Stimulated activated CD8-positive, alpha-beta memory T cell treated with anti-CD3 and anti-CD28 coated beads, Interleukin-12 subunit alpha, Interleukin-12 subunit beta, amount 100 ng/mL, for 1 hour (primary cell): ENCODE measurements at places on chromosomes 5 and 9.
A peak's percentile ranks its signal among the peaks of the same experiment; 100 is the strongest.

GRCh38 chr5:75707911-75708509, 9.2 kb downstream of the POC5 start:
- no peak for DNase-seq

DNA sequence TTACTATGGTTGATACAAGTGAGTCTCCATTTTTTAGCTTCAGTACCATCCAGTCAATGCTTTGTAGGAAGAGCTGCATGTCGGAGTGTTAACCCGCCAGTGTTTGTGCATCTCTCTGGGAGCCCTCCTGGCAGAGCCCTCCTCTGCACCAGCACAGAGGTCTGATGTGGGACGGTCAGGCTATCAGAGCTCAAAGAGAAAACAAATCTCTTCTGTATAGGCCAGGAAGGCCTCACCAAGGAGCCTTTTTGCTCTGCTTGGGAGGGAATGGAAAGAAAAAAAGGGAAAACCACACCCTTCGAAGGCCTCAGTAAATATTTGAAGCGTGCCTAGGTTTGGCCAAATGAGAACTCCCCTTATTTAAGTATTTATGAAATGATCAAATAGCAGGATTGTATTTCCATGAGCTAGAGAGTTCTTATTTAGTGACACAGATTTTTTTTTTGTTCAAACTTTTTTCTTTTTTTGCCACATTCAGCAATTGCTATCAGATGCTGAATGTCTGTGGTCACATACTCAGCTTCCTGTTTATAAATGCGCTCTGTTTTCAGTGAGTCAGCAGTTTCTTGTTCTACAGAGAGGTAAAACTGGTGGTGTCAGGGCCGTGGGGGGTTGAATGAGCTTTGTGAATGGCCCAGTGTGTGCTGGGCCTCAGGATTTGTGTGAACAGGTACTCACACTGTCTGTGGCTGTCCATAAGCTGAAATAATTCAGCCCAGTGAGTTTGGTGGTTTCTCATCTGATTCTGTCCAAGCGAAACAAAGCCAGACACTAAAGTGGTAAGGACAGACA, 226.6 kb downstream of the SNX18 start:
- DNase-seq, result peak; percentile 24

DNA sequence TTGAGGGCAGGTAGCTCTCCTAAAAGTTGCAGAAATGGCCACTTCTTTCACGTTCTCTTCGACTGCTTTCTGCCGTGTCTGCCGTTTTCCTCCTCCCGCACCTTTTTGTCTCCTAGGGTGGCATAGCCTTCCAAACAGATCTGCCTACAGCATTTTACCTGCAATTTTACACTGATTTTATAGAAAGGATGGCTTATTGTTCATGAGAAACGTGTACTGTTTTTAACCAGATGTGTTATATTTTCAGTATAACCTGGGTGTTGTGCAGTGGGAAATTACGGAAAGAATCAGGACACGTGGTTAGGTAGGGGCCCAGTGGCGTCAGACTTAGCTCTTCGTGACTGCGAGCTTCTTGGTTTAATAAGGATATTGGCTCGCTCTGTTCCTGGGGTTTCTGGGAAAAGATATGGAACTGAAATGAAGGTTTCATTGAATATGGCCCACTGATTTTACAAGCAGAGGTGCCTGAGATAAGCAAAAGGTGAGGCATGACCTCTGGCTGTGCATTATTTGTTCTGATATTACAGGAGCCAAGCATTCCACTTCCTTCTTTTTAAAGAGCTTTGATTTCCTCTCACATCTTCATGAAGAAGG, 43.7 kb upstream of the PRSS3 start:
- DNase-seq, result no peak

DNA sequence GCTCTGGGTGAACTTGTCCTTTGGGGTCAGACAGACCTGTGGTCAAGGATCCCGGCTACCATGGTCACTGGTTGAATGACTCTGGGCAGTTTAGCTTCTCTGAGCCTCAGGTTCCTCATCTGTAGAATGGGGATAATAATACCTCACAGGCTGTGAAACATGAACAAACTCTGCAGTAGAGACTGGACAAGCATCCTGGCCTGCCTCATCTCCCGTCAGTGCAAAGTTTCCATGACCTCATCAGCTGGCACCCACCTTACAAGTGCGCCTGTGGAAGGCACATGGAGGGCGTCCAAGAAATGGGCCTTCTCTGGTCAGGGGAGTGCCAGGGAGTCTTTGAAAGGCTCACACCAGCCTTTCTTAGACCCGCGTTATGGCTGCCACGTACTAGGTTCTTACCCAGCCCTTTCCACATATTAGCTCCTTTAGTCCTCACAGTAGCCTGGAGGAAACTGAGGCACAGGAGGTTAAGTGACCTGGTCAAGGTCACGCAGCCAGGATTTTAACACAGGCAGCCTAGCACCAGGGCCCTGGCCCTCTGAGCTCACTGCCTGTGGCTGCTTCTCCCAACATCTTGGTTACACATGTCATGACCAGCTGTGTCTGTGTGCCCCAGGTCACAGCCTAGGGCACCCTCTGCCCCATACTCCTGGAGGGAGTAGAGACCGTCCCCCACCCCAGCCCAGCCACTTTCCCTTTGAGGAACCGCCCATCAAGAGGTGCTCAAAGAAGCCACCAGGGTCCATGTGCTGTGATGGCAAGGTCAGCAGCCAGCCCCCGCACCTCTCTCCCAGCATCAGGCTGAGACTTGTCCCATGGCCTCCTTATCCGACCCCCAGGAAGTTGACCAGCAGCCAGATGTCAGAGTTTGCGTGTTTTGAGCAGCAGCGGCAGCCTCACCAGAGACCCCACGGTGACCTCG, 39.4 kb upstream of the RPL26L1 start:
- no peak for DNase-seq

- DNase-seq, result no peak
These were observed 141.1 kb downstream of the EFNA5 start for GRCh38 chr5:107529618-107530017.

GRCh38 chr9:89481538-89481915, 16.4 kb downstream of the SEMA4D start:
- no peak for DNase-seq

DNA sequence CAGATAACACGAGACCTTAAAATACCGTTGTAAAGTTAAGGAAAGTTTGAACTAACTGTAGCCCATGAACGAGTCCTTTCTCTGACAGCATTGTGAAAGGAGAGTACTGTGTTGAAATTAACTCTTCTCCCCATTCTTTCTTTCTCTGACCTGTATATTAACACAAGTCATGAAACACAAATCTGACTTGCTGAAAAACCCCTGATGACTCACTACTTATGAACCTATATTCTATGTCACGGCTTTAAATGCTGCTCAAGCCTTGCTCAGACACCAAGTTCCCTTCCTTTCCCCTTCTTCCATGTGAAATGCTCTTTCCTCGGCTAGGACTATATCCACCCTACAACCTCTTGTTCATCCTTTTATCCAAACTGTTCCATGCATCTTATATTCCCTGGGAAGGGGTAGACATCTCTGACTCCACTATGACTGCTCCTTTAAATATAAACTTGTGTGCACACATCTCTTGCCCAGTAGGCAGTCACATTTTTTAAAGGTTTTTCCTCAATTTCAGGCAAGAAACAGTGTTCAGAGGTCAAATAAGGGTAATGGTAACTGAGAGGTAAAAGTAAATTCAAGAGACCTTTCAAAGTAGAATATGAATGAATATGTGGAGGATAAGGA, 142.9 kb downstream of the NFIB start:
- DNase-seq, result no peak

GRCh38 chr9:76112151-76112550, 221.7 kb downstream of the PCSK5 start:
- DNase-seq, result no peak

GRCh38 chr9:131982671-131983239, 96.9 kb downstream of the MED27 start:
- no peak for DNase-seq

DNA sequence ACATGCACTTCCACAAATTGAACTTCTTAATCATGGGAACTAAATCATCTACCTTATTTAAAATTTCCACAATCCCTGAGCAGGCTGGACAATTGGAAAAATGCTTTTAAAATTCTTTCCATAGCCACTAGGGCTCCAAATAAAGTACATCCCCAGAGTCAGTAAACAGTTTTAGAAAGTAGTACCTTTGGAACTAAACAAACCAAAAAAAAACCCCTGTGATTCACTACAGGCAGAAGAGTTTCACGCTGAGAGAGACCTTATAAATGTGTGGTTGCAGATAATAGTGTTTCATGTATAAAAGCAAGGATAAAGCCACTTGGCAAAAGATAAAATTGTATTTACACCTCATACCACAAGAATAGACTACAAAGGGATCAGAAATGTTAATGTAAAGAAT, 11.8 kb upstream of the HMGCR start:
- DNase-seq, result no peak

- no peak for DNase-seq
These were observed 42.6 kb downstream of the TNFSF15 start for GRCh38 chr9:114763220-114763619.

- DNase-seq, result no peak
These were observed 21.6 kb downstream of the PAEP start for GRCh38 chr9:135582966-135583687.

- DNase-seq, result no peak
These were observed 6.5 kb downstream of the CRAT start for GRCh38 chr9:129104051-129104450.

DNA sequence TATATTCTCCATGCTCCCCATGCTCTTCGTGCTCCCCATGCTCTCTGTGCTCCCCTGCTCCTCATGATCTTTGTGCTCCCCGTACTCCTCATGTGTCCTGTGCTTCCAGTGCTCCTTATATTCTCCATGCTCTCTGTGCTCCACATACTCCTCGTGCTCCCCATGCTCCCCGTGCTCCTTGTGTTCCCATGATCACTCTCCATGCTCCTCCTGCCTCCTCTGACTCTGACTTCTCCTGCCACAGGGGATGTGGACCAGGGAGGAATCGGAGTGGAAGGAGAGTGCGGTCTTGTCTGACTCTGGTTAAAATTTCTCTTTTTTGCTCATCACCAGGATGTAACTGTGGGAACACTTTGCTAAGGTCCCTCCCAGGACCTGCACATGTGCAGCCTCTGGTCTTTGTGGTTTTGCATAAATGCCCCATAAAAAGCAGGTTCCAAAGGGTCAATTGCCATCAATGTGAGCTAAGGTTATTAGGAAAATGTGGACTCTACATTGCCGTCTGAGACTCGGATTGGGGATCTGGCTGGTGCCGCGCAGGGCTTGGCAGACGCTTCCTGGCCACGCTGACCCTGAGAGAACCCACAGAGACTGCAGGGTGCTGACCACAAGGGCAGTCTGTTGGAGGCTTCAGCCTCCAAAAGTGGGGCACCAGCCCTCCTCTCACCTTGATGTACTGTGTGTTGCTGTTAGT, 52.5 kb downstream of the TRIP13 start:
- no peak for DNase-seq

DNA sequence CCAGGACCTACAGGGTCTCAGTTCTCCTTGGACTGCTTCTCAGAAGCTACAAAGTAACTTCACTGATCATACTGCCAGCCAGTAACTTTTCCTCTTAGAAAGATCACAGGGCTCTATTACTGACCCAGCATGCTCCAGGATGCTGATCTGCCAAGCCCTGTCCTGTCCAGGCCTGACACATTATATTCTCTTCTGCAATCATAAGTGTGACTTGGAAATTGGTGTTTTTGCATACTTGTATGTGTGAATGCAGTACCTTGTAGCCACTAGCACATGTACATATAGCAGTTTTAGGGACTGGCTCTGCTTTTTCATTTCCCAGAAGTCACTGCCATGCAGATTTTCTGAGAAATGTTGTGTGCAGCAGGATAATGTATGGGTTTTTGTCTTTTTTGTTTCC, 40.1 kb upstream of the CCNH start:
- no peak for DNase-seq

DNA sequence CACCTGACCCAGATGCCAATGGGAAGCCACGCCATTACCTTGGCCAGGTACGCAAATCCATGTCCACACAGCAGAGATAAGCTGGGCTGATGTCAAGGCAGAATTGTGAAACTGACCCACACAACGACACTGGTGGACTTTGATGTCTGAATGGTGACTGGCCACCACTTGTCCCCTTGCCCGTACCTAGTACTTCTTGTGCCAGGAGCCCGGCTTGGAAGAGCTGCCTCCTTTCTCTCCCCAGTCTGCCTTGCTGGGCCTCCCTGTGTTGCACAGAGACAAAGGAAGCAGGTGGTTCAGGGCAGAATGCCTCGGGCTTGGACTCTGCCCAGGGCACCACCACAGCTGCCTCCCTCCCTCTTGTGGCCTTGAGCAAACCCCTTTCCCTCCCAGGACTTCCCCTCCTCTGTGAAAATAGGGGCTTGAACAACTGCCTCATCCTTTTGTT, 23.3 kb downstream of the PTGES2 start:
- DNase-seq, result no peak

DNA sequence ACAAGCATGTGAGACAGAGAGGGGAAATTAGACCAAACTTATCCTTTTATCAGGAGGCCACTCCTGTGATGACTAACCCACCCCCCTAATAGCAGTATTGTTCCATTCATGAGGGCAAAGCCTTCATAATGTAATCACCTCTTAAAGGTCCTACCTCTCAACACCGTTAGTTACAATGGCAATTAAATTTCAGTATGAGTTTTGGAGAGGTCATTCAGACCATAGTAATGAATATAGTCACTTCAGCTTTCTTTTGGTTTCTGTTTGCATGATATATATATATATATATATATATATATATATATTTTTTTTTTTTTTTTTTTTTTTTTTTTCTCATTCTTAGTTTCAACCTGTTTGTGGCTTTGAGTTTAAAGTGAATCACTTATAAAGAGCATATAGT, 10.5 kb downstream of the ADGRV1 start:
- DNase-seq, result no peak

DNA sequence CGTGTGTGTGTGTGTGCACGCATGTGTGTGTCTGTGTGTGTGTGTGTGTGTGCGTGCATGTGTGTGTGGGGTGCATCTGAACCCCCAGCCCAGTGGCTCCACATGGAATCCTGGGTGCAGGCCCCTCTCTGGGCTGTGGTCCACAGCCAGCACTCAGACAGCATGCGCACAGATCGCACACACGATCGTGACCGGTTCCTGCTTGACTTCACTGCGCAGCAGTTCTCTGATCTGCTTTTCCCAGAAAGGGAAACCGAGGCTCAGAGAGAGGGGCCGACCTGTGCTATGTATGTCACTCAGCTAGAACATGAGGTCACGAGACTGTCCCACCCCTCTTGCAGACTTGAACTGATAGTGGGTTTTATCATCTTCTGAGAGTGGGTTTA, 34.4 kb downstream of the RASGEF1C start:
- DNase-seq, result no peak

DNA sequence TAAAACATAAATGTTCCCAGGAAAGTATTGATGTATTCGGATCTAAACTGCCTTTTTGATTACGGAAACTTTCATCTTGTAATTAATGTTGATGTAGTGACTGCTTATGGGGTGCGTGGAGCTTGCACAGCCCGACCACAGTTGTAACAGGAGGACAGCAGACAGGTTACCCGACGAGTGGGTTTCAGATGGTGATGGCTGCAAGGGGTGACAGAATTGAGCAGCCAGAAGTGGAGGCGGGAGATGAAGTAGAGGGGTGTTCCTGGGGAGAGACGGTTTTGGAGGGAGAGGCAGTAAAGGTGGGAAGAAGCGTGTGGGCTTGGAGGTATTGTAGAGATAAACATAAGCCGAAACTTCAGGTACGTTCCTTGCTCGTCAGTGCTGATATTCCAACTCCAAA, 5.8 kb downstream of the CEP72 start:
- DNase-seq, result no peak
